ENCODE measurements at places on chromosomes 1 and 21. TPM values are rescaled to one million over a fixed set of nuclear protein-coding genes. Genes with fewer than 3 reads are reported as not detected.

GRCh38 chr1:61386770-61387169 lies 304.4 kb downstream of the NFIA start:
- H3K4me3 ChIP-seq, result no peak overlapping the region
- H3K4me1 ChIP-seq, result no peaks in the 10 kb centered on the region
- no peak overlapping the region for H3K27ac ChIP-seq

Gene PBX1
- total RNA-seq, result 91.1 TPM

- H3K4me1 ChIP-seq, result no peaks in the 10 kb centered on the region
- H3K36me3 ChIP-seq, result no peaks in the 10 kb centered on the region
- no peaks in the 10 kb centered on the region for H3K27me3 ChIP-seq
These were observed 95.7 kb downstream of the PLPPR5 start for GRCh38 chr1:98908980-98909379.

DNA sequence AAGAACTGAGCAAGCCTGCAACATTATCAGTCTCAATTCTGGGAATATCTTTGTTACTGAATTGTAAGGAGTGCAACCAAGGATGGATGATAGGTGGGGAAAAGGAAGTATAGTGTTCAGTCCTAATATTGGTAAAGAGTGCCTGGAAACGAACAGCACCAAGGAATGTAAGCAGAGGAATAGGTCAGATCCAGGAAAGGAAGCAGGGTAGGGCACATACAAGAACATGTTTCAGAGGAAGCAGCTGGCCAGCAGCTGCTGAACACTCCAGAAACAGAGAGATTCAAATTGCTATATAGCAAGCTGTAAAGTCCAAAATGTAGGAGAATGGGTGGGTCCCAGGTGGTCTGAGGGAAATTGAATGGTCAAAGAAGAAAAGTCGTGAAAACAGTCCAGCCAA lies 37.9 kb downstream of the CRB1 start:
- H3K4me1 ChIP-seq, result no peaks in the 10 kb centered on the region
- H3K27me3 ChIP-seq, result no peaks in the 10 kb centered on the region
- no peak overlapping the region for H3K4me3 ChIP-seq
- no peak overlapping the region for H3K27ac ChIP-seq

DNA sequence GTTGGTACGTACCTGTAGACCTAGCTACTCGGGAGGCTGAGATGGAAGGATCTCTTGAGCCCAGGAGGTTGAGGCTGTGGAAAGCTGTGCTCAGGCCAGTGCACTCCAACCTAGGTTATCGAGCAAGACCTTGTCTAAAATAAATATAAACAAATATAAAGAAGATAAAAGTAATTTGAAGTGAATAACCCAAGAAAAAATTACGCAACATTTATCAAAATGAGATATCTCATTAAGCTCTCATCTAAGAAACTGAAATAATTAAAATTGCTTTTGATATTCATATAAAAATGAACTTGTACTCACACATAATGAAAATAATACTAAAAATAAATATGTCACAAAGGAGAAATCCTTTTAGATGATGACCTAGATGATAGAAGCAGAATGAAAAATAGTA lies 647.1 kb upstream of the NCAM2 start:
- no peaks in the 10 kb centered on the region for H3K36me3 ChIP-seq
- DNase-seq, result no peak
- peaks cover 10% of the 10 kb centered on the region for H3K4me1 ChIP-seq

Gene VHLL
- 0.34 TPM for total RNA-seq

Gene AMY2A
- total RNA-seq, result not detected

GRCh38 chr1:42973286-42973685 lies 14.6 kb upstream of the SLC2A1 start:
- H3K4me3 ChIP-seq, result no peak overlapping the region
- no peaks in the 10 kb centered on the region for H3K36me3 ChIP-seq
- no peak overlapping the region for H3K27ac ChIP-seq
- DNase-seq, result no peak

Gene S100A4
- 22.4 TPM for total RNA-seq

DNA sequence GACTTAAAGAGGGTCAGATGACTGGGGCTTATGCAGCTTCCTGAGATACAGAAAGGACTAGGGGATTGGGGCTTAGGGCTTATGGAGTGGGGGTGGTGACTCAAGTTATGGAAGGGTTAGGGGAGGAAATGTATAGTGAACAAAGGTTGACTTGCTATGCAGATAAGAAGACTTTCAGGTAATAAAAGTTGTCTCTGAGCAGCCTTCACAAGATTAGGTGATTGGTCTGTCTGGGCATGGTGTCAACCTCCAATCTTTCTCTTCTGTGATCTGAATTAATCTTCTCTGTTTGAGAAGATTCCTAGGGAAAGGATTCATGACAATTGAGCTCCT lies 436.5 kb downstream of the SIPA1L2 start:
- no peaks in the 10 kb centered on the region for H3K36me3 ChIP-seq
- no peaks in the 10 kb centered on the region for H3K27me3 ChIP-seq
- no peak for DNase-seq

DNA sequence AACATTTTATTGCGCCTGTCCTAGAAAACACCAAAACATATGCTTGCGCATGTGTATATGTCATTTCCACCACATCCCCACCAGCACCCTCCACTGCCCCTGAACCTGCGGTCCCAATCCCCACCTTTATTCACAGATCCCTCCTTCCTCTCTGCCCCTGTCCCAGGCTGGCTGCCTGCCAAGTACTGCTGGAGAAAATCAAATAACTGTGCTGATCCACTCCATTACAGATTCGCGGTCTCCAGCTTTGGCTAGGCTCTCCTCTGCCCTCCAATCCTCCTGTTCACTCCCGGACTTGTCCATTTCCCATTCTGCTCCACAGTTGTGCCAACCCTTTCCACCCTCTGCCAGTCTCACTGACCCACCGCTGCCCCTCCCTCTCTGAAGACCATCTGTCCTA lies 59.3 kb upstream of the GJB5 start:
- H3K4me1 ChIP-seq, result no peaks in the 10 kb centered on the region
- H3K27me3 ChIP-seq, result no peaks in the 10 kb centered on the region
- no peak overlapping the region for H3K4me3 ChIP-seq
- H3K36me3 ChIP-seq, result no peaks in the 10 kb centered on the region
- H3K27ac ChIP-seq, result no peak overlapping the region
- DNase-seq, result no peak

GRCh38 chr1:14932034-14932638 lies 221.4 kb upstream of the TMEM51 start:
- H3K27ac ChIP-seq, result no peak overlapping the region
- no peak for DNase-seq
- H3K27me3 ChIP-seq, result peaks cover 7% of the 10 kb centered on the region

Gene TCHHL1
- not detected for total RNA-seq

GRCh38 chr1:177466286-177466685 lies 295.5 kb downstream of the BRINP2 start:
- no peak overlapping the region for H3K4me3 ChIP-seq
- no peaks in the 10 kb centered on the region for H3K36me3 ChIP-seq
- H3K27ac ChIP-seq, result no peak overlapping the region
- no peak for DNase-seq
- H3K4me1 ChIP-seq, result peaks cover 20% of the 10 kb centered on the region

Data from neural progenitor cell (in vitro differentiated cells).